ENCODE measurements at places on chromosomes 6 and 20. TPM values are rescaled to one million over a fixed set of nuclear protein-coding genes. Genes with fewer than 3 reads are reported as not detected.

TCP11 gene
- total RNA-seq, result not detected

- DNase-seq, result no peak
Measured at GRCh38 chr6:157867981-157868380, 44.9 kb downstream of the SNX9 start.

GRCh38 chr20:19851861-19852260, 93.8 kb downstream of the RIN2 start:
- no peak for DNase-seq

NKAIN4 gene
- total RNA-seq, result not detected

GRCh38 chr20:19497064-19497463, 261.0 kb upstream of the RIN2 start:
- DNase-seq, result no peak

BTNL2 gene
- total RNA-seq, result not detected

- DNase-seq, result peak; percentile 62
Measured at GRCh38 chr6:11353921-11354389, 121.5 kb upstream of the NEDD9 start.

GRCh38 chr20:59405226-59406200, 105.1 kb downstream of the EDN3 start:
- DNase-seq, result no peak

BLOC1S5 gene
- 7.1 TPM for total RNA-seq

- no peak for DNase-seq
Measured at GRCh38 chr20:12928358-12928754, 80.4 kb upstream of the SPTLC3 start.

DNA sequence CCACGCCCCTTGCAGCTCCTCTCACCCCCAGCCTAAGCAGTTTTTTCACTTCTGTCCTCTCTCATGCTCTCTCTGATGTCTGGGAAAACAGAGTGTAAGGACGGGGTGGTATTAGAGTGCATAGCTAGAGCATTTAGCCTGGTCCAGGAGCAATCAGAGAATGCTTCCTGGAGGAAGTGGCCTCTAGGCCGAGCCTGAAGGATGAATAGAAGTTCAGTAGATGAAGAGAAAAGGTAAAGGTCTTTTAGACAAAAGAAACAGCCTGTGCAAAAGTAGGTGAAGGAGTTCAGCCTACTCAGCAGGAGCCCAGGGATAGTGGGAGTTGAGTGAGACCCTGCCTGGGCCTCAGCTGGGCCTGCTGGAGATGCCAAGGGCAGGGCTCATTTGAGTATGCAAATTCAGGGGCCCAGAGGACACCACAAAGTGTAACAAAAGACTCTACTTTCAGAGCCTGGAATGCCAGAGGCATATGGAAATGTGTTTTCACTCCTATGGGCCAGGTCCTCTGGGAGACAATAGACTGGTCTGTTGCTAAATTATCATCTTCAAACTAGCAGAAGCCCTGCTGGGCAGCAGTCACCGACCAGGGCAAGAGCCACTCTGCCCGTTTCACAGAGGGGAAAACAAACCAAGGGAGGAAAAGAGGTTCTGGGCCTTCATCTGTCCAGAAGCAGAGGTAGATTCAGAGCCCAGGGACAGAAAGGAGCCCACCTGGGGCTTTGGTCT, 19.7 kb upstream of the TM9SF4 start:
- DNase-seq, result no peak

- DNase-seq, result no peak
Measured at GRCh38 chr6:14108571-14109410, 8.8 kb upstream of the CD83 start.

GRCh38 chr6:37239950-37240713, 17.4 kb upstream of the TBC1D22B start:
- DNase-seq, result peak; percentile 96

- no peak for DNase-seq
Measured at GRCh38 chr6:113067612-113068275, 720.6 kb downstream of the RFPL4B start.

DNA sequence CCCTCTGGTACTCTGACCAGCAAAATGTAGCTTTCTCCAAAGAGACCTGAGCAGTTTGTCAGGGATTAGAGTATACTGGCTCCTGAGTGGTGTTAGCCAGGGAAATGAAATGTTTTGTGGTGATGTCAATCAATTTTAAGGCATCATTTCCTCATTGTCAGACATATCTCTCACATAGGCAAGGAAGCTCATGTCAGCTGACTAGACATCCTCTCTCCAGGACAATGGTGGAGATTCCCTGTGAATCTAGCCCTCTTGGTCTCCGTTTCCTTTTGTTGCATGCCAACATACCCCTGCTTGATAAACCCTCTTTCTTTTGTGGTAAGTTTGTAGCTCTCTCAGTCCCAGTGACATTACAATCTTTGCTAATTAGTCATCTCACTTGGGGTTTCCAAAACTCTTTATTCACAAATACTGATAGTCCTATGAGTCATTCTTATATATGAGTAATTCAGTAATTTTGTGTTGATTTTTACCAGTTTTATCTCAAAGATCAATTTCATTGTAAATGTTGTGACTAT, 135.6 kb upstream of the PTPRK start:
- no peak for DNase-seq

ZFP57 gene
- total RNA-seq, result 0.32 TPM

- no peak for DNase-seq
Measured at GRCh38 chr20:13841206-13841605, 56.4 kb downstream of the NDUFAF5 start.

- DNase-seq, result peak; percentile 55
Measured at GRCh38 chr6:134317471-134318131, at the start of gene SGK1. Gene SGK1, minus strand, starts transcription at chr6:134318112. Its CDS starts 652 bp downstream, at chr6:134317460.

- DNase-seq, result peak; percentile 51
Measured at GRCh38 chr6:146803601-146804000, 204.8 kb downstream of the ADGB start.

DNA sequence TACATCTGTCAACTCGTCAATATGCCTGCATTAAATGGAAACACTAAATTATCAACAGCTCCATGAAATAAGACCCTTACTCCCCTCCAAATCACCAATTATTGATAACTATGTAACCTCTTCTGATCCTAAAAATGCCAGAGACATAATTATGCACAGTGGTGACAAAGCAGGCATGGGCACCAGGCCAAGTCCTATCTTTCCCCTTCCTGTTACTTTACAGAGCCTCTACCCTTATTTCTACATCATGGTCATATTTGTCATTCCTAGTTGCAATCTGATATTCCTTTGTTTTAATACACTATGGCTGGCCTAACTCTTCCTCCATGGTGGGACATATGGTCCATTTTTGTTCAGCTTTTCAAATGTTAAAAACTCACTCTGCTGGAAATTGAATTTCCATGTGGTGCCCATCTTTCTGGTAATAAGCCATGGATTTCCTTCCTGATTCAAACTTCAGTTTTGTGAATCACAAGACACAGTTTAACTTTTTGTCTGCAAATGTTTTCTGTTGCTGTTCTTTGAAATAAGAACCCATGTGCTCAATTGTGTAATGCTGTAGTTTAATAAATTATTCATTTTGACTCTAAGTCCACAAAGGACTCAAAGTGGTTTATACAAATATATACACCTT, 41.8 kb upstream of the ARFGEF2 start:
- peak; percentile 50 for DNase-seq

DNA sequence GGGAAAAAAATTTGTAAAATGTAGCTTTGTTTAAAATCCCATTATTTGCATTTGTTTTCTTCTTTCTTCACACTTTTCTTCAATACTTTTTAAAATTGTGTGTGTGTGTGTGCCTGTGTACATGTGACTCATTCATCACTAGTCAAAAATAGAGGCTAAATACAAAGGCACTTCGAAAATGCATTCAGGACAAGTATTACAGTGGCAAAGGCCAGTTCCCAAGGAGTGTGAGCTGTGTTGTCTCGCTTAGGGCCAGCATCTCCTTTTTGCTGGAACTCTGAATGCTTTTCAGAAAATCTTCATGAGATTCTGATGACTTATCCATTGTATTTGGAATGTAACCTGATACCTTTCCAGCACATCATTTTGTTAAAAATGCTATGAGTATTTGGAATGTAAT, 288.5 kb upstream of the CNR1 start:
- DNase-seq, result no peak

OLIG3 gene
- not detected for total RNA-seq

FKBP1C gene
- not detected for total RNA-seq

- DNase-seq, result no peak
Measured at GRCh38 chr6:85460921-85461797, 11.3 kb downstream of the NT5E start.

- DNase-seq, result peak; percentile 76
Measured at GRCh38 chr6:12538881-12539357, 177.6 kb upstream of the PHACTR1 start.

- no peak for DNase-seq
Measured at GRCh38 chr6:12283904-12284303, 6.3 kb upstream of the EDN1 start.
